ENCODE measurements at places on chromosomes 2 and 18.

GRCh38 chr18:65955747-65956146 is 204.9 kb downstream of the CDH7 start:
- DNase-seq = no peak

DNA sequence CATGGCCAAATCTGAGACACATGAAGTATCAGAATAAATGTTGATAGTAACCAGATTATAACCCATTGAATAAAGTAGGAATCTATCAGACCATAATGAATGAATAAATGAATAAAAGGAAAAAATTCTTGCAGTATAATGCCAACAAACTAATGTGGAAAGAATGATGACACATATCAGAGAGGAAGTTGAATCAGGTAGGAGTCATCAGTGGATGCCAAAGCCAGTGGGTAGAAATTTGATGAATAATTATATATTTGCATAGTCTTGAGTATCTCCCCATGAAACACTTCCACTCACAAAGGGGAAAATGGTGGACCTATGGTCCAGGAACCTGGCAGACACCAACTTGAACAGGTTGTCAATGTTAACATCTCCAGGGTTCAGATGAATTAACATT is 68.6 kb downstream of the GALNT3 start:
- DNase-seq = peak; percentile 81

GRCh38 chr18:42288129-42288528 is 333.1 kb downstream of the PIK3C3 start:
- no peak for DNase-seq

DNA sequence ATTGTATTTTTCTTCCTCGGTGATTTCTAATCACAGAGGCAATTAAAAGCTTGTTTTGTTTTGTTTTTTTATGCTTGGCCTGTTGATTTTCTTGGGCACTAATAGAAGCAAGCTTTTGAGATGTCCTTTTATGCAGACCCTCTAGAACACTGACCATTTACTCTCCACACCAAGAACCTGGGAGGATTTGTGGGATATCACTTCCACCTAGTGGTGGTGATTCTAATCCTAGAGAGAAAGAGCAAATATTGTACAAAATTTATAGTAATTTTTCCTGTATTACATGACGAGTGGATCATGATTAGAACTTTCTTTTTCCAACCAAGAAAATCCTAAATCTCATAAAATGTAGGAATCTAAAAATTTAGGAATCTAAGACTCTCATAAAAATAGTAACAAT is 23.4 kb downstream of the NEMP2 start:
- peak; percentile 57 for DNase-seq

DNA sequence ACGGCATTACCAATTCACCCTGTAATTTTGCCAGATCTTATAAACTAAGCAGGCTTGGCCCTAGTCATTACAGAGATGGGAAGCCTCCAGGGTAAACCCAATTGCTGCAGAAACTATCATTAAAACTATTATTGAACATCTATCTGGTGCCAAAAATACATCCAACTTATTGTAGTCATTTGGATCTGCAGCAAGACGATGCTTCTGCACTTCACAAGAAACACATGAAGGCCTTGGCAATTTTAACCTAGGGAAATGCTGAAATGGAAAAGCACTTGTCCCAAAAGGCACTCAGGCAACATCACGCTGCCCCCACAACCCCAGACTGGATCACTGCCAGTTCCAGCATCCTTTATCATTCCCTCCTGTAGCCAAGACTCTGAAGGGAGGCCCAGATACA is 85.3 kb upstream of the ACVR2A start:
- DNase-seq = no peak

DNA sequence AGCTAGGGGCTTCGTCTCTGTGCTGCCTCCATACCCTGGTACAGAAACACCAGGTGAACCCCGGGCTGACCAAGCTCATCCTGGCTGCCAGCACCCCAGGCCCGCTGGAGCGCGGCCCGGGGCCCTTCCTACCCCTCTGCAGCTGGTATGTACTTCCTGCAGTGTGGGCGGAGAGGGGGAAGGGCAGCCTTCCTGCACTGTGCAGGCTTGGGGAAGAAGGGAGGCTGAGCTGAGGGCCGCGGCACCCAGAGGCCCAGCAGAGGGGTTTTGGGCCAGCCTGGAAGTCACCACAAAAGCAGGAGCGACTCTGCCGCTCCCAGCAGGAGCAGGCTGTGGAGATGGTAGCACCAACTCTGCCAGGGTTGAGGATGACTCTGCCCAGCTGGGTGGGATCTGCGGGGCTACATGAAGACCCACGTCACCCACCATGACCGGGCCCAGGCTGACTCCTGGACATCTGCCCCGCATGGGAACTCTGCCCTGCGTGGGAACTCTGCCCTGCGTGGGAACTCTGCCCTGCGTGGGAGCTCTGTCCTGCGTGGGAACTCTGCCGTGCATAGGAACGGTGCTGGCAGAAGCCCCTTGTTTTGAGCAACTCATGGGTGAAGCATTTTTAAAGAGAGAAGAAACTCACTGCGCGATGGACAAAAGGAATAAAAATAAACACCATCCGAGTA is 273.3 kb downstream of the NDUFA10 start:
- DNase-seq = no peak

GRCh38 chr2:196845371-196845770 is 36.2 kb upstream of the C2orf66 start:
- DNase-seq = no peak

DNA sequence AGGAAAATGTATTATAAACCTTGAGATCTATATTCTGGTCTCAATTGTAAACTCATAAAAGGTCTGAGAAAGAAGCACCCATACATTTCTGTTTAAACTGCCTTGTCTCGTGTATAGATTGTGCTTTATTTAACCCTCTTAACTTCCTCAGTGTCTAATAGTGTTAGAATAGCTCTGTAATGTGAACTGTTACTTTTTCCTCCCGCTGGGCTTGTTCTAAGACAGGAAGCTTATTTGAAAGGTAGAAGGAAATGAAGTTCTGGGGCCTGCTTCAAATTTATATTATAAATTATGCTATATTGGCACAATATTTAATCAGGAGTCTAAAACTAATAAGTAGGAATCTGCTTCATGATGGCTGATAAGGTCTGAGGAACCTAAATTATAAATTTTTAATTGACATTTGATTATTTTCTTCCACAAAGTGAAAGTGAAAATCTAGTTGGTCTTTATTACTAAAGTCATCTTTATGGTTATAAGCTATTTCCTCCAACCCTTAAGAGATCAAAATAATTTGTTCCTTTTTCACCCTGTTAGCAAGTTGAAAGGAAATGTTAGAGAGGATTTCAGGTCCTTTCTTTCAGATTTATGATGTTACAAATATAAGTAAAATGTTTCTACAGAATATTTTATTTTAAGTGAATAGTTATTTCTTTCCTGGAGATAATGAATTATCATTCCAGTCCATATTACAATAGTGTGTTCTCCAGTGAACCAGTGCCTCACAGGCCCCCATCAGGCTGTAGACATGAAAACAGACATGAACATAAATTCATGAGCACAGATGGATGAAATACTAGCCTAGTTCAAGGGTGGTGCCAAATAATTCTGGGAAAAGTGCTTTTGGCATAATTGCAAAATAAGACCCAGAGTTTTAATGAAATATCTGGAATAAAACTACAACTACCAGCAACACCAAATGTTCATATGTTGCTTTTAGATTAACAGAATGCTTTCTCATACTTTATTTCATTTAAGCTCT is 7.9 kb downstream of the MFSD6 start:
- DNase-seq = no peak

DNA sequence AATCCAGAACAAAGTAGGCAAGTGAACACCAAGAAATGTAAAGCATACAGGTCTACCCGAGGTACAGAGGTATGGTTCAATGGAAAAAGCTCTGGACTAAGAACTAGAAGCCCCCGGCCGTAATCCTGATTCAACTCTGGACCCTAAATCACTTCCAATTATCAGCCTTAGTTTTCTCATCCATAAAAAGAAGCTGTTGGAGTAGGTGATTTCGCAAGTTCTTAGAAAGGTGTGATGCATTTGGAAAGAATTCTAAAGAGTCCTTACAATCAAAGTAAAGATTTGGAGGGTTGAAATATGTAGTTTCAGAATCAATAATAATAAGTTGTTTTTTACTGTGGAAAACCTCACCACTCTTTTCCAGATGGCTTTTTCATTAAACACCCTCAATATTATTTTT is 622.1 kb upstream of the ID2 start:
- no peak for DNase-seq

DNA sequence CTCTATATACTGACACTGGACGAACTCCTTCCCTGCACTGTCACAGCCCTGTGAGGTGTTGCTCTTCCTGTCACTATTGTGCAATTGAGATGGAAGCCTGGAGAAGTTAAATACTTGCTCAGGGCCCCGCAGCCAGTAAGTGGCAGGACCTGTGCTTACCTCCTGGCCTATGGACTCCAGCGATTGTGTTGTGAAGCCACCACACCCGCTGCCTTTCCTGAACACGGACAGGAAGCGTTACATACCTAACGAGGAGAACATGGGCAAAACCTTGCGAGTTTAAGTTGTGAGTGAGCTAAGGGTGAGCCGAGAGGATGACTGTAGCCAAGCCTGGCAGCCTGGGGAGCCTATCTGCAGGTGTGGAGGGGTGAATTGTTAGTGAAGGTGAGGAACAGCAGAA is 26.1 kb downstream of the RAB31 start:
- DNase-seq = no peak

GRCh38 chr2:48195169-48195568 is 288.9 kb upstream of the FBXO11 start:
- no peak for DNase-seq

GRCh38 chr2:168097431-168097830 is 150.0 kb downstream of the STK39 start:
- no peak for DNase-seq

DNA sequence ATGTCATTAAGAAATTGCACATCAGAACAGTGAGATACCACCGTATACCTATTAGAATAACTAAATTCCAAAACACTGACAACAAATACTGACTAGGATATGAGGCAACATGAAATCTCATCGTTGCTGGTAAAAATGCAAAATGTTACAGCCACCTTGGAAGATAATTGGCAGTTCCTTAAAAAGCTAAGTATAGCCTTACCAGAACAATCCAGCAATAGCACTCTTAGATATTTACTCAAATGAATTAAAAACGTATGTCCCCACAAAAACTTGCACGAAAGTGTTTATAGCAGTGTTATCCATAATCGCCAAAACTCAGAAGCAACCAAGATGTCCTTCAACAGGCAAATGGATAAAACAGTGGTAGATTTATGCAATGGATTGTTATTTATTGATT is 241.7 kb downstream of the EPHA4 start:
- no peak for DNase-seq

- DNase-seq = no peak
Observed at GRCh38 chr18:55764386-55764785, 176.4 kb upstream of the TCF4 start.

DNA sequence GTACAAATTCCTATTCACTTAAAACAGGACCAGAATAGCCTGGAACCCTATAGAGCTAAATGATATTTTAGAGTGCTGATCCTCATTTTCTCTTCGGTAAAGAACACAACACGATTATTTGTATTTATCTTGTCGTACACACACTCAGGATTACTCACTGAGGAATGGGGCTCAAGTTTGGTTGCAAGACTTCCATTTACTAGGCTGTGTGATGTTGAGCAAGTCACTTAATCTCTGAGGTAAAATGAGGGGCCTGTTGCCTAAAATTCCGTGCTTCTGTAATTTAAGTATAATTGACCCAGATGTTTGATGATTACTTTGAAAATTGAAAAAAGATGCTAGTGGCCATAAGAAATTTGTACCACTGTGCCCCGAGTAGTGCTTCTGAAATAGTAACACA is 42.6 kb upstream of the MAP4K3 start:
- peak; percentile 37 for DNase-seq

- no peak for DNase-seq
Observed at GRCh38 chr2:239321596-239322415, 79.0 kb downstream of the HDAC4 start.

- no peak for DNase-seq
Observed at GRCh38 chr2:185063761-185064160, 465.4 kb downstream of the ZNF804A start.

DNA sequence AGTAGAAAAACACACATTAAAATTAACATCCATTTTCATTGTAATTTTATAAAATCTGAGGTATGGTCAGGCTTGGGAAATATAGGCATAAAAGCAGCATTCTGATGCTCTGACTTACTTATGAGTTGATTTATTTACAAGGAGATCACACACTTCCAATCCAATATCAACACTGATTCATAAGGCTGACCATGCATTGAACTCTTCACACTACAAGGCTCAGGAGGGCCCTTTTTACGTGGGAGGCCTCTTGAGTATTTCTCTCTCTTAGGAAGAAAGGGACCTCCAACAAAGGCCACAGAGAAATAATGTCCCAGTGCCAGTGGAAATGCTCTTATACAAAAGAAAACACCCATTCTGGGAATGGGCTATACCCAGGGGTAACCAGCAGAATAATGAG is 222.8 kb downstream of the NAPG start:
- peak; percentile 64 for DNase-seq

GRCh38 chr2:119544939-119545475 is 758 bp downstream of the CFAP221 start:
- DNase-seq = no peak

DNA sequence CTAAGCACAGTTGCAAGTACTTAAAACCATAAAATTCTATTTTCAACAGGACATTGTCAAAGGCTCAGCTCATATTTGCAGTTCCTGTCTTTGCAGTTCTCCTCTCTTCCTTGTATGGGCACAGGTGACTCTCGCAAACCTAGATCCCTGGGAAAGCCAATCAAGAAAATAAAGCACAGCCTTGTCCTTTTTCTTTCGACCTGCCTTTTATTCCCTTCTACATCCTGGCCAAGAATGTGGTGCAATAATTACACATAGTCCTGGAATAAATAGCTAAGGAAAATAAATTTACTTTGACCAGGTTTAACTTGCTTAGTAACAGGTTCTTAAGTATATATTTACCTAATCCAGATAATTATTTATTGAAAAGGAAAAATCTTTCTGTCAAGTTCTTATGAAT is 20.2 kb downstream of the ATG16L1 start:
- no peak for DNase-seq

DNA sequence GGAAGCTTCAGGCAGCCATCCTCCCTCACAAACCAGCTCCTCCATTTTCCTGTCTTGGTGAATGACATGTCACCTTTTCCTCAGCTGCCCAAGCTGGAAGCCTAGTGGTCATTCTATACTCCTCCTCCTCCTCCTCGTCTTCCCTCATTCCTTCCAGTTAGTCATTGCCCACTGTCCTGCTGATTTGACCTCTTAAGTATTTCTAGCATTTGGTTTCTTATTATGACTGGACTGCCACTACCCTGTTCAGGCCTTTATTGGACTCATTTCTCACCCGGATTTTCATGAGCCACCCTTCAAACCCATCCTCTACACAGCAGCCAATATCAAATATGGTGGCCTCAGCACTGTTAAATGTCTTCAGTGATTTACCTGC is 21.9 kb upstream of the MGAT5 start:
- DNase-seq = peak; percentile 83

GRCh38 chr2:69817729-69818501 is 11.5 kb upstream of the GMCL1 start:
- DNase-seq = no peak

DNA sequence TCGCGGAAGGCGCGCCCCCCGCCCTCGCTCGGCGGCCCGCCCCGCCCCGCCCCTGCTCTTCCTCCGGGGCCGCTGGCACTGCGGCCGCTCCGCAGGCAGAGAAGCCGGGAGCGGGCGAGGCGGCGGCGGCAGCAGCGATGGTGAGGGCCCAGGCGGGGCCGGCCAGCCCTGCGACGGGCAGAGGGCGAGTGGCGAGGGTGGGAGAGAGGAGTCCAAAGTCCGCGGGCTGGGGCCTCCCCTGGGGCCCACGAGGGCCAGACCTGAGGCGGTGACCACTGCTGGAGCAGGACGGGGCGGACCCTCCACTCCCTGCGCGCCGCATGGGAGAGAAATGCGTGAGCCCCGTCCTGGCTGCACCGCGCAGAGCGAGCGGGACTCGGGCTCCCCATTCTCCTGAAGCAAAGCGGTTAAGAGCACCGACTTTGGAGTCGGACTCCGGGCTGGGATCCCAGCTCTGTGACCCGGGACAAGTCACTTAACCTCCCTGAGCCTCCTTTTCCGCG is at the start of gene VAMP5:
VAMP5 (plus strand) TSS at position 78 of the 503 bp plus-strand sequence; CDS start at position 138, 60 bp downstream.
- no peak for DNase-seq

Measured in IMR-90 (cell line).